ENCODE measurements at places on chromosomes 1 and 21.

GRCh38 chr21:34203851-34204420 is 130.6 kb downstream of the MRPS6 start:
- no peak for DNase-seq

DNA sequence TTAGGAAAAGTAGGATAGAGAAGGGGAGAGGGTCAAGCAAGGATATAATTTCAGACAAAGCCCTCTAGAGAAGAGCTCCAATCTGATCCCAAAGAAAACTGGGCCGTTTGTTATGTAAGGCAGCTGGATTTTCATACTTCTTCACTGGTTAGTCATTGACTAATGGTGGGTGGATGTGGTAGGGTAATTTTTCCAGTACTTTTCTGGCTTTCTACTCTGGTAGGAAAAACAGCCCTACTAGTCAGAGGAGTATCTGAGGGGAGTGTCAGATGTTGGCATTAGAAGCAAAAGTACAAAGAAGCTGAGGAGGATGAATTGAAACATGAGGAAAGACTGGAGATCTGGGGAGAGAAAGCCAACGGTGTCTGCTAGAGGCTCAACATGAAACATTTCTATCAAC is 145.3 kb downstream of the TNFSF18 start:
- no peak for DNase-seq

GRCh38 chr1:16117936-16118335 is 37.9 kb downstream of the EPHA2 start:
- no peak for DNase-seq

DNA sequence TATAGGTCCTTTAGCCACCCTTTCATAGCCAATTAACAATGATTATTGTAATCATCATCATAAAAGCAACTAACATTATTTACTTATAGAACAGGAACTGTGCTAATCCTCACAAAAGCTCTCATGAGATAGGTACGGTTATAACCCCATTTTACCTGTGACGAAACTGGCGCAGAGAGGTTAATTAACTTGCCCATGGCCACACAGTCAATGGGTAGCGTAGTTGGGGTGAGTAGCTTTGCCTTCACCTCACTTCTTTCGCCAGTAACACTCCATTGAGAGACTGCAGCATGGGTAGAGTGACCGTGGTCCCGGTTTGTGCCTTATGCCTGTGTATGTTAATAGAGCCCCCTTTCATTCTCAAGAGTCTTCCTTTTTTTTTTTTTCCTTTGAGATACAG is 10.3 kb downstream of the NIPAL3 start:
- no peak for DNase-seq

GRCh38 chr1:230747127-230747730 is at the start of gene CAPN9:
Gene CAPN9 (plus strand): TSS chr1:230747388. CDS start chr1:230747497, 109 bp downstream.
- no peak for DNase-seq

DNA sequence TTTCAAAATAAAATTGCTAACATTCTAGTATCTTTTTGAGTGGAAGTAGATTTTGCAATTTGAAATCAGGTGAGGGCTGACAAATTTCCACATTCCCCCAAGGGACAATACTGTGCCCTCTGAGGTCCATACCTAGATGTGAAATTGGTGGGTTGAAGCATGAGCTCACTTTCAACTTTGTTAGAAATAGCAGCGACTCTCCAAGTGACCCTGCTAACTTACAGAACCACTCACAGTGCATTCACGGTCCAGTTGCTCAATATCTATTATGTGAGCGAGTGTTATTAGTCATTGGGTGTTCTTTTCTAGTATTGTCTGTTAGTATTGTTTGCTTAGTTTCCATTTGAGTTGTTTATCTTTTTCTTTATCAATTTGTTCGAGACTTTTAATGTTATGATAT is 53.6 kb upstream of the ASB17 start:
- no peak for DNase-seq

DNA sequence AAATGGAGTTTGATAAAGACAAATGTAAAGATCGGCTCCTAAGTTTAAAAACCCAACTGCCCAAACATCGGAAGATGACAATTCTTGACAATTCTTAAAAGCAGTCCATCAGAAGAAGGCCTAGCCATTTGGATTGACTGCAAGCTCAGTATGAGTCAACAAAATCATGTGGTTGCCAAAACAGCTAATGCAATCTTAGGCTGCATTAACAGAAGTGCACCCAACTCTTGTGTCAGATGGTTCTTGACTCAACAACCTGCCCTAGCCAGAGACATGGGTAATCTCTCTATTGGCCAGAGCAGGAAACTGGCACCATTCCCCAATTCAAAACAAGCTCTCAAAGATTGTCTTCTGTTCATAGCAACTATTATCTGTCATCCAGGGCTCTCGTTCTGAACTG is 9.9 kb upstream of the NCF2 start:
- no peak for DNase-seq

- no peak for DNase-seq
Observed at GRCh38 chr1:41340655-41341364, 20.4 kb upstream of the FOXO6 start.
